ENCODE measurements at places on chromosomes 4 and X.
A peak's percentile ranks its signal among the peaks of the same experiment; 100 is the strongest.

- no peak for DNase-seq
Observed at GRCh38 chr4:100555611-100556337, 38.0 kb upstream of the EMCN start.

DNA sequence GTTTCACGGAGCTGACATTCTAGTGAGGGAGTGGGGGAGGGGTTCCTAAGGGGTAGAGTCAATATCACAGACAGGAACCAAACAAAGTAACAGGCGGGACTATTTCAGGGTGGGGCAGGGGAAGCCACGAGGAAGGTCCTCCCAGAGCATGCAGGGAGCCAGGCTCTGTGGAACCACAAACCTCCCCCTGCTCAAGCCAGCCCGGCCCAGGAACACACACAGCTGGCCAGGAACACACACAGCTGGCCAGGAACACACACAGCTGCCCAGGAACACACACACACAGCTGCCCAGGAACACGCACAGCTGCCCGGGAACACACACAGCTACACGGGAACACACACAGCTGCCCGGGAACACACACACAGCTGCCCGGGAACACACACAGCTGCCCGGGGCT, 24.8 kb downstream of the EVC2 start:
- DNase-seq = no peak

DNA sequence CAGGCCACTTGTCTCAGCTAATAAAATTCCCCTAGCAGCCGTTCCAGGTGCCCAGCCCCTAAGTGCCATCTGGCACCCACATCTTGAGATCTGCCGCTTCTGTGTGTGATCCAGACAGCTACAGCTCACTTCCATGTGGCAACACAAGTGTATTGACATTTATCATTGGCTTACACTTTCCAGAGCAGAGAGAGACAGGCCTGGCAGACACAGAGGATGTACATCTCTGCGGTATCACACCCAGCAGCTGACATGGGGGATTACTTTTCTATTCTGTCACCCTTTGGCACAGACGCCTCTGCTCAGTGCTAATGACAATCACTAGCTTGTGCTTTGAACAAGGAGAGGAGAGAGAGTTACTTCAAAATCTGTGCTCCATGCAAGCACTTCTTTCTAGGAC, 195.9 kb downstream of the KDR start:
- peak; percentile 55 for DNase-seq

GRCh38 chrX:130304587-130305368, 34.9 kb upstream of the SLC25A14 start:
- no peak for DNase-seq

DNA sequence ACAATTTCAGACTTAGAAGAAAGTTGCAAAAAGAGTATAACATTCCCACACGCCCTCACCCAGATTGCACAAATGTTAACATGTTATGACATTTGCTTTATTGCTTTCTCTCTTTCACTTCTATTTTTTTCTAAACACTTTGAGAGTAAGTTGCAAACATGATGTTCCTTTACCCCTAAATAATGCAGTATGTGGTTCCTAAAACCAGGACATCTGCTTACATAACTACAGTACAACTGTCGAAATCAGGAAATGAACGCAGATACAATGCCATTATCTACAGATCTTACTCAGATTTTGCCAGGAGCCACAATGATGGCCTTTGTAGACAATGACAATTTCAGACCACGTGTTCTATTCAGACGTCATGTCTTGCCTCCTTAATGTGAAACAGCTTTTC, 22.4 kb downstream of the SH3TC1 start:
- DNase-seq = no peak

DNA sequence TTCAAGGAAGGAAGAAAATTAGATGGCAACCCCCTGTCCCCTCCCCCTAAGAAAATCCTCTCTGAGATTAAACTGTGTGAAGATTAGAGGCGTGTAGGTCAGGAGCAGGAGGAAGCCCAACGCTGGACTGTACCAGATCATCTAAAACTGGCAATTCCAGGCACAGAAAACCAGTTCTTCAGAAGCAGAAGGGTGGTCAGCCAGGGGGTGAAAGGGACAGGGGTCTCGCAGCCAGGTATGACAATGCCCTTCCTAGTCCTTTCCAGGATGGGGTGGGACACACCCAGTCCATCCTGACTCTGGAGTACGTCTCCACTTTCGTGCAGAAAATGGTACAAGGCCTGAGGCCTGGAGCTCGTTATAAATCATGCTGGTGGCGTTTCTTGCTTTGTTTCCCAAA, 3.3 kb upstream of the RHOH start:
- DNase-seq = no peak

DNA sequence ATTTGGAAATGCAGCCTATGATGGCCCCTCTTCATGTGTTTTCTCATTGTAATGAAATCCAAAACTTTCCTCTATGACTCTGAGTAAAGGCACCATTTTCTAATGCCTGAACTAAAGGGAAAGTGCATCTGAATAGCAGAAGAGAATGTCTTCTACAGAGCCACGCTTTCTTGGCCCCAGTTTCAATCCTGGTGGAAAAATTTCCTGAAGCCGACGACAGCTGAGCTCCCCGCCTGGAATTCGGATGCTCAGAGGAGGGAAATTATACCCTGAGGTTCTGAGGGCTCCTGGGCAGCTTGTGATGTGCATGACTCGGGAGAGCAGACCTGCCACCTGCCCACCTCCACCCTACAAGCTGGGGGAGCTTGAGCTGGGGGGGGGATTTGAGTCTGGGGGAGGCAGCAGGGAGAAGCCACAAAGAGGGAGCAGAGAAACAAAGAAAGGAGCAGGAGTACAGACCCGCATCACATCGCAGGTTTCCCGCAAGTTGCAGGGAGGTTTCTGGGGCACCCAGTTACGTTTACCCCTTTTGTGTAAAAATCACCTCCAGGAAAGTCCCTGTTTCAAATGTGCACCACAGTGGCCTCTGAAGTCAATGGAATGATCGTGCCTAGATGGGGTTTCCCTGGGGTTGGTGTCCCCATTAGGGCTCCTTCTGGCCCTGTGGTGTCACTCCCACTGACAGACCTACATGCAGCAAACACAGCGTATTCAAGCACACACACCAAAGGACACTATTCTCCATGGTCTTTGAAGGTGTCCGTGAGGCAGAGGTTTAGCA, 145.6 kb upstream of the RBPJ start:
- no peak for DNase-seq

DNA sequence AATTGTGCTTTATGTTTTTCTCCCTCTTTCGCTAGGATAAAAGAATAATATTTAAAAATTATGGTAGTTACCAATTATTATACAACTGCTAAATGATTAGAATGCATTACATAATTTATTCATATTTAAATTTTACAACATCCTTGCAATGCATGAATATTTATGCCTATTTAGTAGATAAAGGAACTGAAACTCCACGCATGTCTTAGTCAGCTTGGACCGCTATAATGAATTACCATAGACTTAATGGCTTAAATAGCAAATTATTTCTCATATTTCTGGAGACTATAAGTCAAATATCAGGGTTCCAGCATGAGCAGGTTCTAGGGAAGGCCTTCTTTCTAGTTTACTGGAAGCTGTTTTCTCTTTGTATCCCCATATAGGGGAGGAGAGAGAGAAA, 1555.4 kb upstream of the ADGRL3 start:
- no peak for DNase-seq

DNA sequence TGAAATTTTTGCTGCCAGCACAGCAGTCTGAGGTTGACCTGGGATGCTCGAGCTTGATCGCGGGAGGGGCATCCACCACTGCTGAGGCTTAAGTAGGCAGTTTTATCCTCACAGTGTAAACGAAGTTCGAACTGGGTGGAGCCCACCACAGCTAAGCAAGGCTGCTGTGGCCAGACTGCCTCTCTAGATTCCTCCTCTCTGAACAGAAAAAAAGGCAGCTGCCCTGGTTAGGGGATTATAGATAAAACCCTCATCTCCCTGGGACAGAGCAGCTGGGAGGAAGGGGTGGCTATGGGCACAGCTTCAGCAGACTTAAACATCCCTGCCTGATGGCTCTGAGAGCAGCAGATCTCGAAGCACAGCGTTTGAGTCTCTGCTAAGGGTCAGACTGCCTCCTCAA, 314.6 kb downstream of the STPG2 start:
- DNase-seq = no peak

DNA sequence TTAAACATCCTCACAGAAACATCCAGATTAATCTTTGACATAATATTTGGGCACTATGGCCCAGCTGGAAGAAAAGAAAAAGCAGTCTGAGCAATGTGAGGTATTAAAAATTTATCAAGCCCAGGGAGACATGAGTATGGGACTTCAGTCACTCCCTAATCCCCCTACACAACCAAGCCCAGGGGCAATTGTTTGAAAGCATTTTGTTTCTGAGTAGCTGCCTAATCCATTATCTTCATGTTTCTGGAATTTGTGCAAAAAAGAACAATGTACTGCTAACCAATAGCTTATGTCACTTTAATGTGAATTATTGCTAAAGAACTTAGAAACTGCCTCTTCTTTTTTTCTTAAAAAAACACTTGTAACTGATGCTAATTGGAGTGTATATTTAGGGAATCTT, 360.7 kb downstream of the TEX13C start:
- DNase-seq = no peak

DNA sequence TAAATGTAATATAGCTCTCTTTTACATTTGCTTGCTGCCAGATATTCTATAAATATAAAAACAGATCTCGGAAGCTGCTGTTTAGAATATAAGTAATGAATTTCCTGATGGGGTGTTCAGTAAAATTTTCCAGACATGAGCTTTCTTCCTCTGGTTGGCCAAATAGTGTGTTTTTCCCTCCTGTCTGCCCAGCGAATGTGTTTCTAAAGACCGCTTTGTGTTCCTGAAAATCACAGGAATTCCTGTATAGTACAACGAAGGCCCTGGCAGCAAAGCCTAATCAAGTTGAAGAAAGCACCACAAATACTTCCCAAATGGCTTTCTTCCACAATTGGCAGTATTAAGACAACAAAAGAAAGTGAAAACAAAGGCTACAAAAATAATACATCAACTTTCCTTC, 494.1 kb downstream of the INPP4B start:
- DNase-seq = no peak

- no peak for DNase-seq
Observed at GRCh38 chr4:52076731-52077130, 25.6 kb downstream of the SPATA18 start.

DNA sequence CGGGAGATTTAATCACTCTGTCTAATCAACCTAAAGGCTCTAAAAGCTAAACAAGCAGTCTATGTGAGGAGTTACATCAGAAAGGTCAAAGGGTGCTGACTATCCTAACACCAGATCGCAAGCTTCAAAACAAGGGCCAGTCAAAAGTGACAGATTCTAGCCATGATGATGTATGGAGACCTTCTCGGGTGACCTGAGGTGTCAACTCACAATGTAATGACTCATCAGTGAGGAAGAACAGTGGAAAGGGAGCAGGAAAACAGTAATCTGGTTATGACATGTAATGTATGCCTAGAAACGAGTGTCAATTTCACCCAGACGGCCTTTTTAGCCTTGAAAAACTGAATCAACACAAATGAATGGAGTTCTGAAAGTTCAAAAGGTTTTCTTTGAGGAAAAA, 375.3 kb downstream of the IDS start:
- no peak for DNase-seq

DNA sequence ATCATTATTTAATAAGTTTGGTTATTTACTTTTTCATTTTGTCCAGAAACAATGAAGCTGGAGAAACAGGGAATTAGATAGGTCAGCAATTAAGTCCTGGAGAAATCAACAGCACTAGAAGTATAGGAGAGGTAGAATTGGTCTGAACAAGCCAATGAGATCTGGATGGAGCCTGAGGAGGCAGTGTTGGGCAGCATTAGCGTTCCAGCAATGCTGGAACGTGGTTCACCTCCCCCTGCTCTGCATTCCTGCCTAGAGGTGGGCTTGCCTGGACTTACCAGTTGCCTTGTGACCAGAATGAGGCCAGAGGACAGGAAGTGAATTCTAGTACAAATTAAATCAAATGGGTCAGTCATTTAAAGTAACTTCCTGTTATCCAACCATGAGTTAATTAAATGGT, 4.6 kb downstream of the RASSF6 start:
- DNase-seq = no peak

GRCh38 chr4:93501946-93502345, 326.6 kb upstream of the ATOH1 start:
- DNase-seq = no peak

- DNase-seq = no peak
Observed at GRCh38 chrX:9612146-9612505, 147.3 kb downstream of the TBL1X start.

DNA sequence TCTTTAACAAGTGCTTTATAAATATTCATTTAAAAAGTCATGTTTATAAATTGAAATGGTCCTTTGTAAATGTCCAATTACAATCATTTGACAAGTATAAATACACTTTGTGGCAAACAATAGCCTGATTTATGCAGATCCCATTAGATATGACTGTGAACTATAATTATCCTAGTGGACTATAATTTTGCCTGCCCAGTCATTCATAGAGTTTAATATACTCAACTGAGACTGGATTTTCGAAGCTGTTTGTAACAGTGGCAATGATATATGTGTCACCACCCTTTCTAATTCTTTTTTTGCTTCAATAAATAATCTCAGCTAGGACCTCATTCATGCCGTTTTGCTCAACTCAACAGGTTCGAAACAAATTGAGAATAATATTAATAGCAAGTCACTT, 732.0 kb downstream of the PCDH18 start:
- no peak for DNase-seq

DNA sequence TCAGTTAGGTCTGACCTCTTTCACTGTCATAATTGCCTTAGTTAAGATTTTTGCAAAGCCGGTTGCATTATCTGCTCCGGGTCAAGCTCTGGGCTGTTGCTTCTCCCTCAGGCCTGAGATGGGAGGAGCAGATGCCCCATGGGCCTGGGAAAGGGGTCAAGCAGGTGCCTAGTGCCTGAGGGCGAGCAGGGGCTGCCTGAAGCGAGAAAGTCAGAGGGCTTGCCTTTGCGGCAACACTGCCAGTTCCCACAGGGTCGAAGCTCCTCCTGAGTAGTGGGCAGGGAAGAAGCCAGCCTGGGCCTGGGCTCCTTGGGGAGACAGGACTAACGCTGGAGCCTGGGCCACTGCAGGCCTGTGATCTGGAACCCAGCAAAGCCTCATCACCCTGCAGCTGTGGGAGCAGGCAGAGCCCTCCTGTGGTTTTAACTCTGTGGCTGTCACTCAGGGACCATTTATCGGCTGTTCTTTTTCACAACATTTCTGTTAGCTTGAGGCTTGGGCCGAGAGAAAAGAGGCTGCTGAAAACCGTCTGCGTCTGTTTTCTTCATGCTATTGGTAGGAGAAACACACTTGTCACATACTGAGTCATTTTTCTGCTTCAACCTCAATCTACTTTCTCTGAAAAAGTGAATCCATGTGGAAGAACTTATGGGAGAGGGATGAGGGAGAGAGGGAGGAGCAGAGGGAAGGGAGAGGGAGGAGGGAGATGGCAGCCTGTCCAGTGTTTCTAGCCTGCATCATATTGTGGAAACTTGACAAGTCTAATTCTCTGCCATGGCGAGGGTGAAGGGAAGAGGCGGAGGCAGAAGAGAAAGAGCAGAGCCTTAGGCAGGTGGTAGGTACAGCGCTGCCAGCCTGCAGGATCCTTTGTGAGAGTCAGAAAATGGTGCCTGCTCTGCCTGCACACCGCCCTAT, 68.4 kb downstream of the RHOH start:
- no peak for DNase-seq

DNA sequence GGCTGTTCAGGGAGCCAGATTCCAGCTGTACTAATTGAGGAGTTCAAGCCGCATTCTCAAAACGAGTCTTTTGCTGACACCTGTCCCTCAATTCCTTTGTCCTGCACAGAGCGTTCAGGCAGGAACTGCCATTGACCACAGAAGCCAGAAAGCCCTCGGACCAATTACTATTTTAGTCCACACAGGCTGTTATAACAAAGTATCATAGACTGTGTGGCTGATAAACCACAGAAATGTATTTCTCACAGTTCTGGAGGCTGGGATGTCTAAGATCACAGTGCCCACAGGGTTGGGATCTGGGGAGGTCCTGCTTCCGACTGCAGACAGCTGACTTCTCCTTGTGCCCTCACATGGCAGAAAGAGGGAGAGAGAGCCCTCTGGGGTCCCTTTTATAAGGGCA, 119.8 kb upstream of the ATP6AP2 start:
- no peak for DNase-seq
